ENCODE measurements at places on chromosomes 2 and 18.

DNA sequence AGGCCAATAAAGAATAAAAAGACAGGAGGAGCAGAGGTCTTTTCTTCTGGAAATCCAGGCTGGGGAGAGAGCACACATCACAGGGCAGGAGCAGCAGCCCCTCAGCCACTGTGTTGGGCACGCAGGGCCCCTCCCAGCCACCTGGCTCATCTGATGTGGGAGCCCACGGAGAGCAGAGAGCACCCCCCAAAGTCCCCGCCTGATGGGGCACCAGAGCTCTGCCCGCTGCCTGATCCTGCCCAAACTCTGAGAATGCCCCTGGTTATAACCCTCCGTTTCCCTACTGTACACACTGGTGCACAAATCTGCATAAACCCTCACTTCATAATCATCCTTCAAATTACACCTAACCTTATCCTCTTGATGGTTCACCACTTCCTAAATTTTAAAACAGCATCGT lies 111.3 kb downstream of the HDAC4 start:
- DNase-seq: no peak

- DNase-seq: peak; percentile 32
Measured at GRCh38 chr2:71299507-71299906, 32.1 kb upstream of the ZNF638 start.

DNA sequence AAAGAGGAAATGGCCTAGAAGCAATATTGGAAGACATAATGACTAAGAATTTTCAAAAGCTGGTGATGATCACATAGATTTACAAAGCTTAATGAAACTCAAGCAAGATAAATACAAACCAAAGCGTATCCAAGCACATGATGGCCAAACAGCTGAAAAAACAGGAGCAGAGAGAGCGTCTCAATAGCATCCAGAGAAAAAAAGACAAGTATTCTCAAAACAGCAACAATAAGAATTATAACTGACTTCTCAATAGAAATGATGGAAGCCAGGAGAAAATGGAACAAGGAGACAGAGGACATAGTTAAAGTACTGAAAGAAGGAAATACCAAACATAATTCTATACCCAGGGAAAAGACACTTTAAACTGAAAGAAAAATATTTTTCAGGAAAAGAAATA lies 437.2 kb upstream of the TNP1 start:
- DNase-seq: no peak

DNA sequence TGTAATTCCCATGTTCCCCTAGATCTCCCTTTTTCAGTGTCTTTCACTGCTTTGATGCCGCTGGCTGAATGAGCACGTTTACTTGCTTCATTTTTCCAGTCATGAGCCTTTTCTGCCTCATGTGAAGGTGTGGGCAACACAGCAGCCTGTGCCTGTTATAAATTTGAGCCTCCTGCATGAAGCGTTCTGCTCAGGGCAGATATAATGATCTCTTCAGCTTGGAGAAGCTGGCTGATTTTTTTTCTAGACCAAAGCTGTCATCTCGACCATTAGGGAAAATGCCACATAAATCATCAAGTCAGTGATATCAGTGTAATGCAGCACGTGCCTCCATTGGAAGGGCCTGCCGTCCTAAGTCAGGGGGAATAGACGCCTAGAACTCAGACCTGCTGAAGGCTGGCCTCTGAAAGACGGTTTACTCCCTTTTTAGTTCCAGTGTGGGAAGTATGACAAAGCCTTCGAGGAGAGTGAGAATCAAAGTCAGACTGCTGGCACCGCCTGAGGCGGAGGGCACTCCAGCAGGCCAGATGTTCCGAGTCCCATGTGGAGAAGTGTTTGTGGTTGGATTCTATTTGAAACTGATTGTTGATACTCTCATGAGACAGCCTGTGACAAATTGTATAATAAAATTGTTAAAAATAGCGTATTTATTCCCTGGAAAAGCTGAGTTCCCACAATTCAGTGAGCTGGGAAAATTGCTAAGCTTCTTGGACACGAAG lies 196.5 kb downstream of the MYO1B start:
- no peak for DNase-seq

DNA sequence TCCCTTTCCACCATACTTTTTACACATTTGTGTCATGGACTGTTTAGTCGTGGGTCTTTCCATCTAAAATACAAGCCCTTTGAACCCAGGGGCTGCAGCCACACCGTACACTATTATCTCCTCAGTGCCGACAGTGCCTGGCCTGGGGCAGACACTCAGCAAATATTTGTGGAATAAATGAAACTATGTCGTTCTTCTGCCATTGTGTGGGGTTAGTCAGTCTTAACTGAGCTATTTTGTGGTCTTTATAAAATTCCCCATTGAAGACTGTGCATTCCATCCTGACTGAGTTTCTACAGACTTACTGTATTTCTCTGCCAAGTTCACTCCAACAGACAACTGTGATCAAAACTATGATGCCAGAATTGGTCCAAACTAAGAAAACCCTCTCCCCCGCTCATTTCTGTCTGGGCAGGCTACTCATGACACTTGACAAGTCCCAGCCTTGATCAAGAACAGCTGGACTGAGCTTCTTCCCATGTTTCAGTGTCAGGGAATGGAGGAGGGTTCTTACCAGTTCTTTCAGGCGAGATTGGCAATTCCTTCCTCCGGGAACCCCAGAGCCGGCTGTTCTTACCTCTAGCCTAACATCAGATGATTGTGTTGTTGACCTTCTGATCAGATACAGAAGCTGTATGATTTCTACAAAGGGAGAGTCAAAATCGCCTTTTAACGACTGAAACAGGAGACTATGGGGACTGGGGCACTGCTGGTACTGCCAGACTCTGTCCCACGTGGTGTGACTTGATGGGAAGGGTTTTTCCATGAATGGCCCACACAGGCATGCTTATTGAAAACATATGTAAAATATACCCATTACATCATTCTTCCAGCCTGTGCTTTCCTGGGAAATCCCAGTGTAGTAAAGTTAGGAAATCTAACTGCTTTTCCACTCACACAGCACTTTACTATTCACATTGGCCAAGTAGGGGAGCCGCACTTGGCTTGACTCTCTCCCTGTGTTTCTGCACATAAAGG lies 77.4 kb upstream of the NPAS2 start:
- DNase-seq: no peak

DNA sequence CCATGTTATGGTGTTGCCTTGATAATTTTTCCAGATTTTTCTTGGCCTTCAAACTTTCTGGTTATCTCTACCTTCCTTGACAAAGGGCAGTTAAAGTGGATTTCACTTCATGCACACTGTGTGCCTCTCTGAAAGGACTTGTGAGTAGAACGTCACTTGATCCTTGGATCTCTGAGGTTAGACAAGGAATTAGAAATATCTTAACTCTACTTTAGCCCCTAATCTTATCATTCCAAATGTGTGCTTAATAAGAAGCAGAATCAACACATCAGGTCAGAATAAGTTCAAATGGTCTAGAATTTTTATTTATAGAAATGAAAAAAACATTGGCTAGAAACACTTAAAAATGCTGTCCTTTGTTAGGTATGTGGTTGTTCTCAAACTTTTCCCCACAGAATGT lies 205.7 kb downstream of the TPGS2 start:
- no peak for DNase-seq

DNA sequence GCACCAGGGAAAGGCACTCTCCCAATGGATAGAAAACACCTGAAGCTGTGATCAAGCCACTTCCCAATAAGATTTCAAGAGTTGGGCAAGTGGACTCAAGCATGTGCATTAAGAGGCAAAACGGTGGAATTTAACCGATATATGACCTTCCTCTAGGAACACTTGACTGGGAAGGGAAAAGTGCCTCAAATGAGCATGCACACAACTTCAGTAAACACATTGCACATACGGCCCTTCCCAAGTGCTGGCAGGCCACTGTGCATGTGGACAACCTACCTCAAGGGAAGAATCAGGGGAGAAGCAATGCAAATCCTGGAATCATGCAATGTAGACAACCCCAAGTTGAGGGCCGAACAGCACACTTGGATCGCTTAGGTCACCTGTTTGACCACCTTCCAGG lies 23.9 kb upstream of the SH3RF3 start:
- DNase-seq: no peak

- DNase-seq: no peak
Measured at GRCh38 chr18:56921896-56922480, 224.9 kb upstream of the BOD1L2 start.

DNA sequence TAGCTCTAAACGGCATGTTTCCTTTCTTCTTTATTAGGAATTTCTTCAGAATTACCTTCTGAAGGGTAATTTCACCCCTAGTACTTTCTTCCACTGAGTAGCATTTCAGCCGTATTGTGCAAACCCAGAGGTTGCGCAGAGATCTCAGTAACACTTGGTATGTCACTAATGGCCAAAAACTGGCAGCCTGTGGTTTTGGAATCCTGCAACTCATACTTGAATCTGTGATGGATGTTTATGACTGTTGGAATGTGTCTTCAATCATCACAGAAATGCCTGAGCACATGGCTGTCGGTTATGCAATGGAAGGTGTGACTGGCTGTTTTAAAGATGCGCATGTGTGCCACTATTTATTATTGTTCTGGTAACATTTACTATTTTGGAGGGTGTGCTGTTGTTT lies 100.0 kb downstream of the COLEC12 start:
- no peak for DNase-seq

- no peak for DNase-seq
Measured at GRCh38 chr18:53004798-53005197, 664.8 kb downstream of the DCC start.

GRCh38 chr2:68901199-68901514 lies 30.0 kb upstream of the BMP10 start:
- DNase-seq: no peak

GRCh38 chr2:217293046-217293445 lies 433.2 kb upstream of the TNP1 start:
- DNase-seq: no peak

DNA sequence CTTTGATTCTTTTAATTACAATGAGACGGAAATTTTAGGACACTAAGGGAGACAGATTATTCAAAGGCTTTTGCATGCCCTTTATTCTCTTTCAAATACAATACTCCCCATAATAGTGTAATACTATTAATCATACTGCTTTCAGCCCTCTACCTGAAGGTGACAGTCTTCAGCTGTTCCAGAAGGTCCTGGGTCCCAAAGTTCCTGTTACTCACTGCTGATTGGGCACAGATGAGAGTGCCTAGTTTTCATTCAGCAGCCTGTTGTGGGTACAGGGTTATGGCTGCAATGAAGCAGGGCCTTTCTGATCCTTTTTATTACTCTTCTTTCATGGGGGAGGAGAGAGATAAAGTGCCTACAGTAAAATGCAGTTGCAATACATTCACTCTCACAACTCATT lies 80.2 kb downstream of the NUP35 start:
- DNase-seq: no peak

- DNase-seq: no peak
Measured at GRCh38 chr2:105254531-105255210, 13.1 kb downstream of the GPR45 start.

DNA sequence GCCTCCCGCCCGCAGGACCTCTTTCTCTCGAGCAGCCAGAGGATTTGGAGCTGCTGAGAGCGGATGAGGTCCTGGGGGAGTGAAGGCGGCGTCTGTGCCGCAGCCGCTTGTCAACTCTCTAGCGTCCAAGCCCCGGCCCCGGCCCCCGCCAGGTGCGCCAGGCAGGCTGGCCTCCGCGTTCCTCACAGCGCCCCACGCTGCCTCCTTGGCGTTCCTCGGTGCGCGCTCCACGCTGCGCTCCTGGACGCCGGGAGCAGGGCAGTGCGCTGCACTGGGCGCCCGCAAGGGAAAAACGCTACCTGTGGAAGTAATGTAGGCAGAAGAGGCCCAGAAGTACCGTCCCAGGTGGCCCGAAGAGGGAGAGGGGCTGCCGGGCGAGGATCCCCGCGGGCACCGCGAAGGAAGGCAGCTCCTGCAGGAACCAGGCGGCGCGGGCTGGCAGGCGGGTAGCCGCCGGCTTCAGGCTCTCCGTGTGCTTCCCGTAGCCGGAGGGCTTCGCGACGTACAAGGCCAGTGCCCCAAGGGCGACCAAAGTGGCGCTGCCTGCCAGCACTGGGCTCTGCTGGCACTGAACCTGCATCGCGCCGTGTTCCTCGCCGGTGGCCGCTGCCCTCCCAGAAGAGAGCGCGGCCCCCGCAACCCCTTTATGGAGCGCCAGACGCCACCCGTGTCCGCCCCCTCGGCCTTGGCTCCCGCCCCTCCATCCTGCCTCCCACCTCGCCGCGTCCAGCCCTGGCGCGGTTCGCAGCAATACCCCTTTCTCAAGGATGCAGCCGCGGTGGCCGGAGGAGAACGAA lies at the start of gene SRD5A2:
SRD5A2 (minus strand) TSS at position 618 of the 797 bp plus-strand sequence; CDS start at position 580, 38 bp downstream.
- no peak for DNase-seq

DNA sequence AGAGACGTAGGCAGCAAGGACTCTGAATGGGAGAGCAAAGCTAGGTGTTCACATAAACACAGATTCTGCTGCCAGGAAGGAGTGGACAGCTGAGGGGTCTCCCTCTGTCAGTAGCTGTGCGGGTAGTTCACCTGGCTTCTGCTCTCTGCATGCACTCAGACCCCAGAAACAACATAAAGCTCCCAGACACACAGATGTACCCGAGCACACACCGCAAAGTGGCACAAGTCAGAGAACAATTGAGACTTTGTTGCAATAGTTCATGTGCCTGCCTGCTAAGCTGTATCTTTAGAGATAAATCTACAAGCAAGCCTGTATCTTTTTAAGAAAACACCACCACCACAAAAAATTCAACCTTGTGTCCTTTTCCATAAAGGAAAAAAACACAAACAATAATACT lies 420.0 kb upstream of the ST6GAL2 start:
- no peak for DNase-seq

GRCh38 chr2:151374436-151374835 lies 17.0 kb downstream of the TNFAIP6 start:
- DNase-seq: no peak

DNA sequence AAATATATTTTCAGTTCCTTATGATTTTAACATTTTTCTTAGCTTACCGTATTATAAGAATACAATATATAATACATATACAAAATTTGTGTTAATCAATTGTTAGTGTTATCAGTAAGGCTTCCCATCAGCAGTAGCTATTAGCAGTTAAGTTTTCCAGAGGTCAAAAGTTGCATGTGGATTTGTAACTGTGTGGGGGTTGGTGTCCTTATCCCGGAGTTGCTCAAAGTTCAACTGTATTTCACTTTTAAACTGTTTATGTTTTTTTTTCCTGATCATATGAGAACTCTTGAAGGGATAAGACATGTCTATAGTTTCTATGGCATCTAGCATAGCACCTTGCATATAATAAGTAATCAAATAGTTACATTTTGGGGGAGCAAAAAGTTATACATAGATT lies 11.9 kb upstream of the MFSD6 start:
- no peak for DNase-seq

DNA sequence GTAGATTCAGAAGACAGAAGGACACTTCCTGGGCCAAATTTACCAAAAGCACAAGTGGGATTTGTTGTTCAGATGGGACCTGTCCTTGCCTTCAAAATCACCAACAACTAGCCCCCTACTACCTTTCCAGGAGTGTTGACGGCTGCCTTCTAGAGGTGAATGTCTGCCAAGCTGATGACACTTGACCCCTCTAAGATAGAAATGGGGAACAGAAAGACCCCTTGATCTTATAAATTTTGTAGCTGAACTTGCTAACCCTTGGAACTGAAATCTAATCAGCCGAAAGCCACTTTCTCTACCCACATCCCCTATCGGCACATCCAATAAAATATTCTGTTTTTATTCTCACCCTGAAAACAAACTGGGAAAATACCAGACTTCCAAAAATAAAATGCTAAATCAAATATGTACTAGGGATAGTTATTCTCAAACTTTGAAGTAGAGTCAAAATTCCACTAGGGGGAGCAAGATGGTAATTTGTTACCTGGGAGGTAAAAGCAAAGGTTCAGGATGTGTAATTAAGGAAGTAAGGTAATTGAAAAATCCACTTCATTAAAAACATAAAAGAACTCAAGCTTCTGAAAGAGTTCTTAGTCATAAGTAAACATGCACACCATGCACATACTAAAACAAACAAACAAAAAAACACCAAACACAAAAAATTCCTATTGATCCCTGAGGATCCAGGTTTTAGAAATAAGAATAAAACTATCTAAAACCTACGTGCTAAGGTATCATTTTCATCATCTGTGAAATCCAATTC lies 119.2 kb downstream of the ANKRD44 start:
- DNase-seq: peak; percentile 66
